KG1 (cell line): ENCODE measurements at places on chromosomes 5 and 9.

GRCh38 chr5:81895307-81895706 is 76.5 kb upstream of the ATG10 start:
- DNase-seq, result peak; percentile 45

GRCh38 chr5:159456722-159457465 is 126.6 kb upstream of the IL12B start:
- no peak for DNase-seq

DNA sequence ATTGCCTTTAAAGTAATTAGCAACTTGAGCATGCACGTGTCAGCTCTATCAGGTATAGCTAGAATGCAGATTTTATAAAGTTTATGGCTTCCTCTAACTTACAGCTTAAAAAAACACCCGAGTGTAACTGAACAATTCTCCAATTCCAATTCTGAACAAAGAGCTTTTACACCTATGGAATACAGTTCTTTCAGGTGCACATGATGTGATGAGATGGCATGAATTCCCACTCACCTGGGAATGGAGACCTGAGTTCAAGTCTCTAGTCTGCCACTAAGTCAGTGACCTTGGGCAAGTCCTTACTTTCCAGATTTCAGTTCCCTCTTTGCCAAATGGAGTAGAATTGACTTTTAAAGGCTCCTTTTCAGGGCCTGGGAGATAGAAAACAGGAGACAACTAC is 1.8 kb downstream of the ZFAND5 start:
- no peak for DNase-seq

GRCh38 chr9:136793086-136793946 is 2.2 kb downstream of the TMEM141 start:
- DNase-seq, result no peak

DNA sequence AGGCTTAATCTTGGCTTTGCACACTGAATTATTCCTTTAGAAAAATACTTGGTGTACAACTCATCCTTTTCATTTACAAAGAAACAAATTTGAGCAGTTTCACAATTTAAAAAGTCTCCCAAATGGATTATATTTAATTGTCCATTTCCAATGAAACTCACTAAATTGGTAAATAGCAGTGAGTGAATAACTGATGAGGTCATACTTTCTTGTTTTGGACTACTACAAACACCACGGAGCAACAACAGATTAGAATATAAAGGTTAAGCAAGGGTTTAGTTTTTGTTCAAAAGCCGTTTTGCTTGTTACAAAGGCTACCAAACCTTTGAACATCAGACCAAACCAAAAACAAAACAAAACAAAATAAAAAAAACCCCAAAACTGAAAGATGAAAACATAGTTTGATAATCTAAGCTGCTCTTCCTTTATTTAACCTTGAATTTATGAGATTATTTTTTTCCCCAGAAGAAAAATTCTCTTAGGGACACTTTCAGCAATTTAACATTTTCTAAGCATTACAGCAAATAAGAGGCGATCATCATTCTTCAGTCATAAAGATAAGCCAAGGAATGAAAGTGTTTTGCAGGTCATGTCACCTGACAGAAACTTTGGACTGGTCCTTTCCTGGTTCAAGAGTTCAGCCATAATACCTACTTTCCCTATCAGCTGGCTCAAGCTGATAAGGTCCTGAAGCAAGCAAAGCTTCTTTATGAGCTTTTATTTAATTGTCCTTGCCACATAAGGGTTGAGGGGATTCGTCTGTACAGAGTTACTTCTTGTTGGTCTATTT is 99.7 kb upstream of the CDKN2B start:
- no peak for DNase-seq

DNA sequence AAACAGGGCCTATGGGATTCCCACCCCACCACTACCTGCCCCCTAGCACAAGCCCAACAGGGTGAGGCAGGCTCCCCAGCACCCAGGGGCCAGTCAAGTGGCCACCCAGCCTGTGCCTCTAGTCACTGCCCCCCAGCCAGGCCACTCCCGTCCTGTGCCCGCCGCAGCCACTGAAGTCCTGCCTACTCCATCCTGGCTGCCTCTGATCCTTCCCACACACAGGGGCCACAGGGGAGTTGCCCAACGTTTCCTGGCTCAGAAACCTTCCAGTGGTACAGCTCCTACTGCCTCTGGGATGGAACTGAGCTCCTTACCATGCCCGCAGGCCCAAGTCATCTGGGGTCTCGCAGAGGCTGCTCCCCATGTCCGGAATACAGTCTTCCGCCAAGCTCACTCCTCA is 70.2 kb upstream of the STXBP1 start:
- DNase-seq, result no peak

DNA sequence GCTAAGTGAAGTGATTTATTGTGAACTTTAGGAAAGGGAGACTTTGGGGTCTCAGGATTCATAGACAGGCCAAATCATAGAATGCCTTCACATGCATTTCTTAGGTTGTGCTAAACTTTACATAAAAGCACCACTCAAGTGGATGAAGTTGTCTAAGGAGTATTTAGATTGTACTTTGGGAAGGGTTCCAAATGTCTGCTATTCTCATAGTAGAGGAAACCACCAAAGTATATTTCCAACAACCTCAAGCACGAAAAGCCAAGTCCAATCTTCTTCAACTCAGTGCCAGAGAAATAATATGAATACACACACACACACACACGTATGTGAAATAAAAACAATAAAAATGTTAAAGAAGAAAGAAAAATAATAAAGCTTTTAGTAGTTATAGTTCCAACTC is 41.8 kb downstream of the ENC1 start:
- DNase-seq, result no peak

DNA sequence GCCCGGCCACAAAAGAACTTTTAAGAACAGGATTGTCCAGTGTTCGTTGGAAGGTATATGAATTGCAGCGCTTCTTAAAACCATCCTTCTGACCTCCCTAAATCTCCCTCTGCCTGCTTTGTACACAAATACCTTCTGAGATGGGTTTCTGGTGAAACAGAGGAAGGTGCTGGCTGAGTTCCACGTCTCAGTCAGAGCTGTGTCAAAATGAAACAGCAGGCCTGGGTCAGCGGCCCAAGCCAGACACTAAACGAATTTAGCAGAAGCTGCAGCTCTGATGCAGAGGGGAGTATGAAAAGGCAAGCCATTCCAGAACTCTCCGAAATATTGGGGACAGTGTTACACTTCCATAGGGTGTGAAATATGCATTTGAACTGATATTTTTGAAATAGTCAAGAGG is 37.8 kb upstream of the CRB2 start:
- no peak for DNase-seq

DNA sequence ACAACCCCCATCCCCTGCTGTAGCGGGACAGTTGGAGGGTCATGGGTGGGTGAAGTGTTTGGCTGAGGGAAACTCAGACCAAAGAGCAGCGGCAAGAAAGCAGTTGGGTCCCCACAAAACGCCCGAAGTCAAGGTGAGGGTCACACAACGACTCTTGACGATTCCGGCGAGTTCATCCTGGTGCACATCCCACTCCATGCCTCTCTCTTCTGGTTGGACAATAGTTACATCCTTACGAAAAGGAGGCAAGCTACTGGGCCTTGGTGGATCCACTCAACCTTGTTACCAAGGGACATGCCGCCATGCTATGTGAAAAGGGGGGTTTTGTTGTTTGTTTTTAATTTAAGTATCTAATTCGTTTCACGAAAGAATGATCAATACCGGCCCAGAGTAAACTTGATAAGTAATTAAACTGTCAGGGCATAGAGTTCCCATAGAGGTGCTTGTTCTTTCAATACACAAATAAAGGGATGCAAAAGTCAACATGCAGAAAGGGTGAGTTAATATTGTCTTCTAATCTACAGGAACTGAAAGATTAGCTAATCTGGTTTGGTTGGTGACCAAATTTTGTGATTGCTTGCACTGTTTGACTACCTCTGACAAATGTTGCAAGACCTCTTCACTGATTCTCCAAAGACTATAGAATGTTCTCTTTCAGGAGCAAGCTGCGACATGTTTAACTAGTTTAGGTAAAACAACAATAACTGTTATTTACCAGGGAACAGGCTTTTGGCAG is 732 bp upstream of the SMIM15 start:
- no peak for DNase-seq

DNA sequence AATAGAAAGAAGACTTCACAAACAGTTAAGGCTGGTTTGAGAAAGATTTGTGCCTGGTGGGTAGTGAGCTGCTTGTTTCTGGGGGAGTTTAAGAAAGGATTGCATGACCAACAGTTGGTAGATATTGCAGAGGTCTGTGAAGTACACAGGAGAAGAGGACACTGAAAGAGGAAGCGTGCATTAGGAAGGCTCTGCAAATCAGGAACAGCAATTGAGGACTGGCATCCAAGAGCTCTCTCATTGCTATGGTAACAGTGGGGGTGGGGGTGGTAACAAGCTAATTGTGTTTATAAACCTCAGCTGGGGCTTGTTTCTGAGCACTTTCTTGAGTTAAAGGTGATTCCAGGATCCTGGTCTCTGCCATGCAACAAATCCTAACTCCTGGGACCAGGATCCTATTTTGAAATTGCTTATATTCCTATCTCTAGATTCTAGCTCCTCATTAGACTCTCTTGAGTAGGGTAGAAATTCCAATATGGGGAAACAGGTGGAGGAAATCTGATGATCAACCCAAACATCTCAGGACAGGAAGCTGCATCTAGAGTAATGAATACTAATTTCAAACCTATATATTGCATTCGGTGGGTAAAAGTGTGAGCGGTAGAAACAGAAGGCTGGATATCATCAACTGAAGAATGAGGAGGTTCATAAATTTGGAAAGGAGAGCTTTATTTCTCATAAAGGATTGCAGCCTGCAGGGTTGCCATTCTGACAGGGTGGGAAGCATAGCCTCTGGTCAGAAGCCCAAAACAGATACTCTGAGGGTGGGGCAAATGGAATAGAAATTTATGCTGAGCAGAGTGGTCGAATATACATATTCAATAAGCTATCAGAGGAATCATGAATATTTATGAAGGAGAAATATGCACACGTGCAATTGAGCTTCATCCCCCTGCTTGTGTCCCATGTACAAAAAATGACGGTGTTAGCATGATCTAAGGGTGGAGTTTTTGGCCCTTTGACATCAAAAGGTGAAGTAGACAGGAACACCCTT is 79.4 kb downstream of the PTTG1 start:
- no peak for DNase-seq

DNA sequence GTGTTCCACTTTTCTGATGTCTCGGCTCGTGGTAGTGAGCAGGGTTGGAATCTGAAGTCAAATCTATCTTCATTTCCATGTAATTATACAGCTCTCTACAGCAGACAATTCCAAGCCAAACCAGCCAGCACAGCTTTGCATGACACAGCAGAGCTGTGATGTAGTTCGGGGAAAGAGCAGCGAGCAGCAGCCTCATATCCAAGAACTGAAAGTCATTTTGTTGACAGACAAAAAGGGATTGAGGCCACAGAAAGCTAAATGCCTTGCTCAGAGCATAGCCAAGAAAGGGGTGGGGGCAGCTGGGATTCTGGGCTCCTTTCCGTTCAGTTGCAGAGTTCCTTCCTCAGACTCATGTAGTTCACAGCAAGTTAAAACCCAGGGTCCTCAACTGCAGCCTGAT is 32.1 kb downstream of the LCP2 start:
- DNase-seq, result no peak

DNA sequence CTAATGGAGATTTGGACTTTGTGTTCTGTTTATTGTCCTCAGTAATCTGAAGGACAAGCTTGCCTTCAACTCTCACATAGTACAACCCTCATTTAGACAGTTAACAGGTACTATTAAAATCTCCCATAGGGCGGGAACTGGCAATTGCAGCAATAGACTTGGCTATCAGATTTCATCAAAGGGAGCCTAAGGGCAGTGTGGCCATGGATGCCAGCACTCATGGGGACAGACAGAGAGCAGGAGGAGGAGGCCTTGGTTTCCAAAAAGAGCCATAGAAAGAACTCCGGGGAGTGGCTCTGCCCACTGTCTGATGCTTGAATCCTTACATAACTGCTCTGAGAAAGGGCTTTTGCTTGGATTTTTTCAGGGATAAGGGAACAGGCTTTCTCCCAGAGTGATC is 6.8 kb downstream of the SLC36A1 start:
- no peak for DNase-seq

DNA sequence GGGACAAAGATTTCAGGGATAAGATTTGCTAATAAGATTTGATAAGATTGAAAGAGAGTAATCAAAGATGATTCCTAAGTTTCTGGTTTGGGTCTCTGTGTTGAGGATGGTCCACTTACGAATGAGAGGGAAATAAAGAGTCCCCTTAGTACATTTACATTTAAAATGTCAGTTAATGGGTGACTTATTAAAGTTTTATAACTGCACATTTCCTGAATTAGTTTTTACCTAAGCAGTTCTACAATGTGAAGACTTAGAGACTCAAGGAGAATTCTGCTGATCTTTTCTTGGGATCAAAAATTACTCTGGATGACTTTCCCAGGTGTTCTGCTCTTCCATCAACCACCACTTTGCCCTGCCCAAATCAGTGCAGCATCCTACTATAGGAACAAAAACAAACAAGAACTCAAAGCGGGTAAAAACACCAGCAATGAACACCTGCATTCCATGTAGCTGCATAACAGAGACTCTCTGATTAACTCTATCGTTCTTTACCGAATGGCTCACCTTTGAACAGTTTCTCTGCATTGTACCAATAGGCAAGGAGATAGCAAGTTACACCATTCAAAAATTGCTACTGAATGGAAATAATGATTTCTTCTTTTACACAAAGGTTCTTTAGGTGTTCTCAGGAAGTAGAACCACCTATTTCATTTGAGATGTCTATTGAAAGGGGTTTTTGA is 65.3 kb downstream of the PRLR start:
- DNase-seq, result no peak

DNA sequence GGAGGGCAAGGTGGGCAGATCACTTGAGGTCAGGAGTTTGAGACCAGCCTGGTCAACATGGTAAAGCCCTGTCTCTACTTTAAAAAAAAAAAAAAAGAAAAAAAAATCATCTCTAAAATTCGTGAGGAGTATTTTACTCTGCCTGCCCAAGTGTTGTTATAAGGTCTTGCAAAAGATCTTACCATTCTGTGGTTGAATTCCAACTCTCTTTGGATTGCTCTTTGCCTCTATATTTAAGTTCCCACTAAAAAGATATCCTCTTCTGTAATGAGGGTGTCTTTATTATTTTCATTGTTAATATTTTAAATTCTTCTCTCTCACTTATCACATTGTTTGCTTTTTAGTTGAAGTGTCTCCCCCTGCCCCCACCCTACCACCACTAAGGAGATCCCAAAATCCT is 33.4 kb downstream of the CREBRF start:
- no peak for DNase-seq

DNA sequence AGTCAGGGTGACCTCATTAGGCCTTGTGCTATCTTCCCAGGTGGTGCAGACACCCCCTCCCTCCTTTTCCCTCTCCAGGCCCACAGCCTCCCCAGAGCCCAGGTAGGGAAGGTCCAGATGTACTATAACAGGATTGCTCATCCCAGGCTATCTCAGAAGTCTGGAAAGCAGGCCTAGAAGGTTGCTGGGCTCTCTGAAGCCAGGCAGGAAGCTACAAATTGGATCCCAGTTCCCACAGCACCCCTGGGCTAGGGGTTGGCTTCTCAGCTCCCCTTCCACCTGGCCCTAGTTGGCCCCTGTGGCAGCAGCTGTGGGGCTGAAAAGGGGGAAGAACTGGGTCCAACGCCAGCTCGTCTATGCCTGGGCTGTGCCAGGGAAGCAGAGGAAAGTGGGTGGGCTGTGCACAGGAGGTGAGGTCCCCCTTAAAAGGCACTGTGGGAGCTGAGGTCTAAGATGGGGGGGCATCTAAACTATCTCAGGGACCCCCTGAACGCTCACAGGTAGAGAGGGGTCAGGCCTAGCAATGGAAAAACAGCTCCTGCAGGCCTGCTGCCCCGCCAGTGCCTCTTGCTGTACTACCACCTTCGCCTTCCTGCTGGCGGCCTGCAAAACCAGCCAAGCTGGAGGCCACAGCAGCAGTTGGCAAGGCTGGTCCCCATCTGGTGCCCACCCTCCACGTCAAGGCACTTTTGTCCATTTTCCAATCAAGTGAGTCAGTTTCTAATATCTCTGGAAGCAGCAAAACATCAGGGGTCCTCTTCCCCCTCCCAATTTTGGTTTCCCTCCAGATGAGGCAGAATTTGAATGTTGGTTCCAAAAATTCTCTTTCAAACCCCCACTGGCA is 13.3 kb upstream of the PSMD5 start:
- DNase-seq, result no peak
